NCI-H1694 treated with DMSO at 0.1 percent for 48 hours (cell line): ENCODE measurements at places on chromosomes 5 and 9.

DNA sequence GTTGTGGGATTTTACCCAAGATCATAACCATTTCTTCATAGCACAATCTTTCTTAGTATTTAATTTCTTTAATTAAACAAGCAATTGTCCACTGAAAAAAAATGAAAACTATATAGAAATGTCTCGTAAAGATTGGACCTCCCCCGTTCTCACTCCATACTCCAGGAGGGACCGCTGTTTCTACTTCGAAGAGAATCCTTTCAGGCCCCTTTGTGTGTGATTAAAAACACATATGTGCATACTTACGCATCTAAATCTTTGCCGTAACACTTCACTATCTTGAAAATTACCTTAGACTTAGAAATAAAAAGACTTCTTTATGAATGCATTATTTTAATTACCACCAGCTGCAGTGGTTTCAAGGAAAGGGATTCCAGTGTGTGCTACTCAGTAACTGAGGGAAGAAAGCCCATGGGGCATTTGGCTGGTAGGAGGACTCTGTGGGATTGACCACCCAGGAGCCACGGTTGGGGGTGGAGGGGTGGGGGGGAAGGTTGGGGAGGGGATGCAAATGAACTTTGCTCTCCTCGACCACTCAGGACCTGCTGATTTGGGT is 209.1 kb downstream of the FAM114A2 start:
- DNase-seq: no peak

GRCh38 chr5:102483736-102484135 is 15.1 kb downstream of the SLCO6A1 start:
- DNase-seq: no peak

DNA sequence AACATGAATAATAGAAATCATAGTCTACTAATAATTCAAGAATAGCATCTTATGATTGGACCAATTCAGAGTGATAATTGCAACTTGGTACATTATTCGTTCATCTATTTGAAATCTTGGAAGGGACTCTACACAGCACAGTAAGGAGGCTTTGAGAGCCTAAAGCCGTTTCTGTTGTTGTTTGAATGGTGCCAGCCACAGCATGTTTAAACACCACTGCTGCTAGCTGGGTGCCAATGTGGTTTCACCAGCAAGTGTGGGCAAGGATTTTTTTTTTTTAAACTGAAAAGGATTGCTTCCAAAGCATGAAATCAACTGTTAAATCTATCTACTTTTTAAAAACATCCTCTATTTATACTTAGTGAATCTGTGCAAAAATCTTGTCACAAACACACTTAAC is 253.9 kb upstream of the MAP3K1 start:
- no peak for DNase-seq

- no peak for DNase-seq
Measured at GRCh38 chr5:140480310-140481014, 67.0 kb upstream of the EIF4EBP3 start.

DNA sequence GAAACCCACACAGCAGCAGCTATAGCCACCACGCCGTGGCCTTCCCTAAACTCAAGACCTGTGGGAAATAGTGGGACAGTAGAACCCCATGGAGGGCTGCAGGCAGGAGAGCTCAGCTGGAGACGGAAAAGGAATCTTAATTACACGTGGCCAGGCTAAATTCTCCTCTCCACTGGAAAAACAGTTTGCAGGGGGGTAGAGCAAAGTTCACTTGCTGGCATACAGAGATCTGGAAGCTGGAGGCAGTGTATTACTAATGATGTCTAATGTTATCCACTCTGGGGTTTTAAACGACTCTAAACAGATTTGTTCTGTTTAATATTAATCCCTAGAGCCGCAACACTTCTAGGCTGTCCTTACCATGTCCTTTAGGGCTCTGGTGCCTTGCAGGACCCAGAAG is 257.1 kb downstream of the SAXO1 start:
- no peak for DNase-seq

GRCh38 chr5:2185646-2186471 is 303.1 kb upstream of the IRX4 start:
- DNase-seq: no peak

DNA sequence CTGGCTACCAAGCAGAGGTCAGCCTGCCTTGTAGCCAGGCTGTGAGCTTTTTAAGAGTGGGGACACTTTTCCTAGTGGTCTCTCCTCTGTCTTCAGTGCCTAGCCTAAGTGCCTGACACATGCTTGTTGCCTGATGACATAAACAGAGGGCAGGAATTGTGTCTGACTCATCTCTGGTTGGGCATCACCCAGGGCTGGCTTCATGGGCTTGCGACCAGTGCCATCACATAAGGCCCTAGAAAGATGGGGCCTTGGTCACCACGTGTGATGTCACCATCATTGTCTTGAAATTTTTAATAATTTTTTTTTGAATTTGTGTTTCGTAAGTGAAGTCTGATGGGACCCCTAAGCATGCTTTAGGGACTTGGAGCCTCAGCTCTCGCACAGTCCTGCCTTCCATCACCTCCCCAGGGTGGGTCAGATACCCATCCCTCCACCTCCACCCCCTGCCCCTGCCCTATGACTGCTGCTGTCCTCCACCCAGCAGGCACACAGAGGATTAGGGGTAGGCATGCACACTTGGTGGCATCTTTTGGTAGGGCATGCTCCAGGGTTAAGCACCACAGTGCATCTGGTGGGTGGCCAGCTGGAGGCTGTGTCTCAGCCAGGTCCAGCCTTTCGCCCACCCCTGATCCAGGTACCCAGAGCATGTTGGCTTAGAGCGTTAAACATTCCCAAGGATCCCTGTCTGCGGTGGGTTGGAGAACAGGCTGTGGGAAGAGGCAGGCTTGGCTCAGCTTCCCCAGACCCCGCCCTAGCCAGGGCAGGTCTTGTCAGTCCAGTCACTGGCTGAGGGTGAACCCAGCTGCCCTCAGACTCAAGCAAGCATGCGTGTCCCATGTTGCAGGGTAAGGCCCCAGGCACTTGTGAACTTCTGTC is 80.1 kb upstream of the SH3PXD2B start:
- no peak for DNase-seq

- no peak for DNase-seq
Measured at GRCh38 chr5:42494414-42494813, 71.2 kb downstream of the GHR start.

DNA sequence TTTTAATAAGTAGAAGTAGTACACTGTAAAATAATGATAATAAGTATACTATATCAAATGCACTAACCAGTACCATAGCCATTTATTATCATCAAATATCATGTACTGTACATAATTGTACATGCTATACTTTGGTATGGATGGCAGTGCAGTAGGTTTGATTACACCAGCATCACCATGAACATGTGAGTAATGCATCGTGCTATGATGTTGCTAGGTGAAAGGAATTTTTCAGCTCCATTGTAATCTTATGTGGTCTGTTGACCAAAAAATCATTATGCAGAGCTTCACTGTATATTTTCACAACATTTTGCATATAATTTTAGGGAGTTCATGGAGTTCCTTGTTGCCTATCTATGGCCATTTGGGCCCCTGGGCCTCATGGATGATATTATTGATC is 72.2 kb upstream of the HMHB1 start:
- DNase-seq: no peak

GRCh38 chr5:120655828-120656435 is 191.8 kb downstream of the PRR16 start:
- peak; percentile 3 for DNase-seq

GRCh38 chr9:83583151-83584014 is 39.6 kb upstream of the IDNK start:
- DNase-seq: peak; percentile 13

DNA sequence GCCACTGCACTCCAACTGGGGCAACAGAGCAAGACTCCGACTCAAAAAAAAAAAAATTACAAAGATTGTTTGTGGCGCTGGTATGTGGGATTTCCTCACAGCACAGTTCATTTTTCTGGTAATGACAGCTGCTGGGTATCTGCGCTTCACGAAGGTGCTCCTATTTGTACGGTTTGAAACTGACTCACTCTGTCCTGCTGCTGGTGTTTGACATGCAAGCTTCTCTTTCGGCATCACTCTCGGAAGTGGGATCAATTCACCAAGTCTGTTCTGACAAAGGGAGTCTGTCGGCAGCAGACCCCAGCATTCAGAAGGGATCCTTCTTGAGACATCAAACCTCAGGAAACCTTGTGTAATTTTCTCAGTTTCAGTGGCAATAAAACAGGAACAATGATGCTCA is 26.3 kb downstream of the MAML1 start:
- DNase-seq: no peak

DNA sequence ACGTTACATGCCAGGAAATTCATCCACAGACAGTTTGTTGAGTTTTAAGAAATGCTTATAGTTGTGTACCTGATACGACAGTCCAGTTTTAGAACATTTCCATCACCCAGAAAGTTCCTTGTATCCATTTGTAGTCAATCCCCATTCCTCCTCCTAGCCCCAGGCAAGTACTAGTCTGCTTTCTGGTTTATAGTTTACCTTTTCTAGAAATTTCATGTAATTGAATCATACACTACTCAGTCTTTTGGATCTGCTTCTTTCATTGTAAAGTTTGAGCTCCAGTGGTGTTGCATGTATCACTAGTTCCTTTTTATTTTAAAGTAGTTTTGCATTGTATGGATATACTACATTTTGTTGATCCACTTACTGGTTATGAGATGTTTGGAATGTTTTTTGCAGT is 291.2 kb downstream of the AOPEP start:
- DNase-seq: no peak

DNA sequence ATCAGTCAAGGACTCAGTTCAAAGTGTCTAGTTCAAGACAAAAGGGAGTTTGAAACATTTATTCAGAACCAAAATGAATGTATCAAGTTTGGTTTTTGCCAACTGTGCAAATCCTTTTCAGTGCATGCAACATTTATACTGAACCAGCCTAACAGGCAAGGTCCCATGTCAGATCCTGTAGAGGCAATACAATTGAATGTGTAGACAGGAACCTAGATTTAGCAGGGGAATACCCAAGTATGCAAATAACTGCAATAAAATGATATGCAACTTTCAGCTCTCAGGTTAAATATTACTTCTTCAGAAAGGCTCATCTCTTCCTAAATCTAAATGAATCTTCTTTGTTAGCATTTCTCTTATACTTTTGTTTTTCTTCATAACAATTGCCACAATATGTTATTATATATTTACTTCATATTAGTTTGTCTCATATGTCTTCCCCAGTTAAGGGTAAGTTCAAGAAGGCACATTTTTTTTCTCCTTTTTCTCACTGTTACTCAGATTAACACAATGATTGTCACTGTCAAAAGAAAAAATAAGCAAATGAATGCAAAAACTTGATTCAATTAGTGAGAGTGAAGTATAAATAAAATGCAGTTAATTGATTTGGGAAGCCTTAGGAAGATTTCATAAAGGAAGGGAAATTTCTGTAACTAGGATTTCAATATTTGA is 163.9 kb upstream of the RASA1 start:
- DNase-seq: no peak

DNA sequence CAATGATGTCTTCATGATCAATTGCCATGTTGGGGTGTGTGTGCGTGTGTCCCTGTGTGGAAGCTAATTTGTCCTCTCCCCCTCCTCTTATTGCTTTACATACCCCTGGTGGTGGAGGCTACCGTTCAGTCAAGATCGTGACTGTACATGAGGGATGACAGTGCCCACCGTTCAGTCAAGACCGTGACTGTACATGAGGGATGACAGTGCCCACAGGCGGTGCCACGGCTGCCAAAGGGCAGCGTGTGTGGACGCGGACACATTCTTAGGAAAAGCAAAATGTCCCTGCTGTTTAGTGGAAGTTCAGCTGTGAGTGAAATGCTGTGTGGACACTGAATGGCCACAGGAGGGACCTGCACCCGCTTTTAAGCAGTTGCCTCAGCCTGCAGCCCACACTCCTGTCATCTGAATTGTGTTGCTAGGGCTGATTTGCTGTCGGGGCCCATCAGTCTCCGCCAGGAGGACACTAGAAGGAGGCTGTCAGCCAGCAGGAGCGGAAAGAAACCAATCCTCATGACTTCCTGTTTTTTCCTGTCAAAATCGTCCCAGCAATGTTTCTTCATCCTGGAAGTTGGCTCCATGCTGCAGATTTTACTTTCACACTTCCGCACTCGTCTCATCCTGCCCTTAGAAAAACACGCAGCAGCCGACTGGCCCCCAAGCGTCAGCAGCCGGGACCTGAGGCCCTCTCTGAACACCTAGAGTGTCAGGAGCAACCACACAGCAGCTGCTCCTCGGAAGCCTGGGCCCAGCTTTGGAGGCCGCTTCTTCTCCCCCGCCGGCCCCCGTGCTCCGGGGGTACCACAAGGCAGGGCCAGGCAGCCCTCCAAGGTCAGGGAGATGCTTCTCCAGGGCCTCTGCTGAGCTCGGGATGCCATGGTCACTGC is 9.1 kb downstream of the OR2V1 start:
- DNase-seq: no peak

- DNase-seq: no peak
Measured at GRCh38 chr5:181170237-181170825, 22.9 kb downstream of the OR2V2 start.

DNA sequence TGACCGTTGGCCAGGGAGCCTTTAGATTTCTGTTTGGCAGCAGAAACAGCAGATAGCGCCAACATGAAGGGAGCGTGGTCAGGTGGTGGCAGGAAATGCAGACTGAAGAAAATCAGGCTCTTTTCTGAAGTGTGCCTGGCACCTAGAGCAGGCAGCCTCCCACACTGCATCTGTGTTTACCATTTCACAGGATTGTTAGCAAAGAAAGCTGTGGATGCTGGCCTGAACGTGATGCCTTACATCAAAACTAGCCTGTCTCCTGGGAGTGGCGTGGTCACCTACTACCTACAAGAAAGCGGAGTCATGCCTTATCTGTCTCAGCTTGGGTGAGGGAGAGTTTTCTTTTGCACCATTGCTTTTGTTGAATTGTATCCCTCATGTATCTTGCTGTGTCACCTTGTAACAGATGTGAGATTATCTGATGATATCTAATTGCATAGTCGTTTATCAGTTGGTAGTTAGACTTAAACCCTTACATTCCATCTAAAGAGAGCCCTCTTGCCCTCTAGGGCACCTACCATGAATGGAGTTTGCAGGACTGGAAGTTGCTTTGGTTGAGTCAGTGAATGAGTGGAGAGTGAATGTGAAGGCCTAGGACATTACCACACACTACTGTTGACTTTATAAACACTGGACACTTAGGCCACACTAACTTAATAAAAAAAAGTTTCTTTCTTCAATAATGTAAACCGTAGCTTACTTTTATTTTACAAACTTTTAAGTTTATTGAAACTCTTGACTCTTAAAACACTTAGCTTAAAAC is 42.8 kb downstream of the ACO1 start:
- DNase-seq: no peak

DNA sequence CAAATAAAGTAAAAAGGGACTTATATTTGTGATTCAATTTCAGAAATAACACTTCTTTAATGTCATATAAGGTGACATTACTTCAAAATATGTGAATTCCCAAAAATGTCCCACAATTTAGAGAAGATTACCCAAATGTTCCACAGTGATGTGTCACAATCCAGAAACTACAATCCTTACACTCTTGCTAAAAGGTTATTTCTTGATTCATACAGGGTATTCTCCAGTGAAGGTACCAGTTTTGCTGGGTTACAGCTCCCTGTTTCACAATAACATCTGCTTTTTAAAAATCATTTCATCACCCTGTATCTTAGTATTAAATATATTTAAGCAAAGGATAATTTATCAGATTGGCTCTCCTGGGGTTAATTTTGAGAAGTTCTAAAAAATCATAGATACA is 11.0 kb downstream of the FBN2 start:
- no peak for DNase-seq
